ENCODE measurements at places on chromosomes 1 and 21.

DNA sequence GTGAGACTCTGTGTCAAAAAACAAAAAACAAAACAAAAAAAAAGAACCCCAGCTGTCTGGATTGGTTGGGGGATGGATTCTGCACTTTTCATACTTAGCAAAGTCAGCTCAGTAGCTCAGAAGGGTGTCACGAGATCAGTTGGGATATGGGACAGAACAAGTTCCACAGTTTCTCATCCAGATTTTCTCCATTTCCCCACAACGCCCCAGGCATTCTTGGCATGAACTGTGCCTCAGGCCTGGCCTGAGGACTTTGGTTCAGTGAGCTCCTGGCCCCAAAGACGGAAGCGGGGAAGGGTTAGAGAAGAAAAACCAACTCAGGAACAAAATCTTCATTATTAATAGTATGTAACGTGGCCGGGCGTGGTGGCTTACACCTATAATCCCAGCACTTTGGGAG is 1.9 kb downstream of the AKR7A2 start:
- no peak for DNase-seq

DNA sequence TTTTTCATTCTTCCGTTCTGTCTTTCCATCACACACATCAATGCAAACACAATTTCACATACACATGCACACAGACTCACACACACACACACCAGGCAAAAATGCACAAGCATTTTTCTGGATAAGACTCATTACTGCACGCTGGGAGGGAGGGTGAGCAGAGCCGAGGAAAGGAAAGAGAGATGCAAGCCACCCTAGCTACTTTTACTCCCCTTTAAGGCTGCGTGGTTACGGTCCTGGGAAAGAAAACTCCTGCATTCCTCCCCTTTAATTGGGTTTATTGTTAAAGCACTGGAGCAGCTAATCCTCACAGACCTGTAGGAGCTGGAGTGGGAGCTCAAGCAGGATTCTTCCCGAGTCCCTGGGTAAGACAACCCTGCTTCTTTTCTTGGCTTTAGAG is at the start of gene CAMK1G:
TSS of gene CAMK1G (plus strand) at position 307 of the 400 bp plus-strand sequence. CDS start 11,270 bp downstream, outside the sequence.
- no peak for DNase-seq

DNA sequence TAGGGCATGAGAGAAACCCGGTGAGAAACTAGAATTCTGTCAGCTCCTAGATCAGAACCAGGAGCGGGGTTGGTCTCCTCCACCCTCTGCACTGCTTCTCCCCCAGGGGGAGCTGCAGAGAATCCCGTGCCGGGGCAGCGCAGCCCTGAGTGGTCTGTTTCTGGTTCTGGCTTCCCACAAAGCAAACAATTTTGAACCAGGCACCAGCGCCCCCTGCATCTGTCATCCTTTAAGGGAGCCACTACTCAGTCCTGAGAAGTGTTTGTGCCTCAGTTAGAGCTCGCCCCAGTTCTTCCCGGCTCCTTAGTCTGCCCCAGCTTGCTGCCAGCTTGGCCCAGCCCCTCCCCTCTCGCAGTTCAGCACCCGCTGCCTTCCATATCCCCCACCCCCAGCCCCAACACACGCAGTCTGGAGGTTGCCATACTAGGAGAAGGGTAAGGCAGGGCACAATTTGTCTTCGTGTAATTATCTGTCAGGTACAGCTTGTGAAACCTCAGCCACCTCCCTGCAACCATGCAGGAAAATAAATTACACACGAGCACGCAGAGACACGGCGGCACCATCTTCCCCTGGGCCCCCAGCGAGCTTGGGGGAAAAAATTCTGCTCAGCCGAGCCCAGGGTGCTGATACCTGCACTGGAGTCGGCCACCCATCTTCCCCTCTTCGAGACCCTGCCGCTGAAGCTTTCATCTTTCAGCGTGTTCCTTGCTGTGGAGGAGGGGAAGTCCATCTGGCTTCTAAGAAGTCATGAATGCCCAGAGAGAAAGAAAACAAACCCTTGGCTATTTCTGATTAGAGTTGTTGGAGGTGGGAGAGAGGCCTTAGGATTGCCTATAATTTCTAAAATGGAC is 62.6 kb upstream of the CD1D start:
- DNase-seq = peak; percentile 31

DNA sequence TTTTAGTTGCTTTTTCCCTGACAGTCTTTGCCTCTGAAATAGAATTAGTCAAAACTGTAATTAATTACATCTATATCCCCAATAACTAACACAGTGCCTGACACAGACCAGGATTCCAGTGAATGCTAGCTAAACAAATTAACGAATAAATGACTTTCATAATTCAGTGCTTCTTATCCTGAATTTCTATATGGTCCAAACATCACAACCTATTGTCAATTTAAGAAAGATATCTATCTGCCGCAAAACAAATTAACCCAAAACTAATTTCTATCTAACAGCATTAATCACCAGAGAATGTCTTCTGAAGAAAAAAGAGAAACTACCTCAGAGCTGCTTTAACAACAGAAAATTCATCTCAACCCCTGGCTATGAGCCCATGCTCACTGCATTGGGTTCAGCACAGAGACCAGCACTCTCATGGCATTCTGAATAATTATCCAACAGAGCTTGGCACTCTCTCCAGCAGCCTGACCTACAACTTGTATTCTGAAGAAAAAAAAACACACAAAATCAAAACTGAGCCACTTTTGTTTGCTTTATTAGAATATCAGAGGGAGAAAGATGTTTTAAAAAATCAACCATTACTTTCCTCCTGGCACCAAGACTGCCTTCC is 547.3 kb upstream of the BEND5 start:
- DNase-seq = no peak

- no peak for DNase-seq
Observed at GRCh38 chr1:54748094-54748835, 16.1 kb downstream of the PARS2 start.

GRCh38 chr1:20630729-20631128 is 2.5 kb upstream of the PINK1 start:
- no peak for DNase-seq

DNA sequence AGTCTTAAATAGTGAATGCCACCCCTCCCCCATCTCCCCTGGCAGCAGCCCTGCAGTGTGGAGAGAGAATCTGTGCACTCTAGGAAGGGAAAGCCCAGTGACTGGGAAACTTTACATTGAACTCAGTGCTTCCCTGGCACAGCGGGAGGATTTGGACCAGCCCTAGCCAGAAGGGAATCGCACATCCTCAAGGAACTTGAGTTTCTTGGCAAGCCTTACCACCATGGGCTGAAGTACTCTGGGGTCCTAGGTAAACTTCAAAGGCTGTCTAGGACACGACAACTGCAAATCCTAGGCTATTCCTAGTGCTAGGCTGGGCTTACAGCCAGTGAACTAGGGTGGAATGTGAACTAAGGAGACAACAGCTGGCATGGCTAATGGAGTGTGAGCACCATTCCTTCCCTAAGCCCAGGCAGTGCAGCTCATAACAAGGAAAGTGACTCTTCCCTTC is 88.3 kb downstream of the COL24A1 start:
- DNase-seq = no peak

DNA sequence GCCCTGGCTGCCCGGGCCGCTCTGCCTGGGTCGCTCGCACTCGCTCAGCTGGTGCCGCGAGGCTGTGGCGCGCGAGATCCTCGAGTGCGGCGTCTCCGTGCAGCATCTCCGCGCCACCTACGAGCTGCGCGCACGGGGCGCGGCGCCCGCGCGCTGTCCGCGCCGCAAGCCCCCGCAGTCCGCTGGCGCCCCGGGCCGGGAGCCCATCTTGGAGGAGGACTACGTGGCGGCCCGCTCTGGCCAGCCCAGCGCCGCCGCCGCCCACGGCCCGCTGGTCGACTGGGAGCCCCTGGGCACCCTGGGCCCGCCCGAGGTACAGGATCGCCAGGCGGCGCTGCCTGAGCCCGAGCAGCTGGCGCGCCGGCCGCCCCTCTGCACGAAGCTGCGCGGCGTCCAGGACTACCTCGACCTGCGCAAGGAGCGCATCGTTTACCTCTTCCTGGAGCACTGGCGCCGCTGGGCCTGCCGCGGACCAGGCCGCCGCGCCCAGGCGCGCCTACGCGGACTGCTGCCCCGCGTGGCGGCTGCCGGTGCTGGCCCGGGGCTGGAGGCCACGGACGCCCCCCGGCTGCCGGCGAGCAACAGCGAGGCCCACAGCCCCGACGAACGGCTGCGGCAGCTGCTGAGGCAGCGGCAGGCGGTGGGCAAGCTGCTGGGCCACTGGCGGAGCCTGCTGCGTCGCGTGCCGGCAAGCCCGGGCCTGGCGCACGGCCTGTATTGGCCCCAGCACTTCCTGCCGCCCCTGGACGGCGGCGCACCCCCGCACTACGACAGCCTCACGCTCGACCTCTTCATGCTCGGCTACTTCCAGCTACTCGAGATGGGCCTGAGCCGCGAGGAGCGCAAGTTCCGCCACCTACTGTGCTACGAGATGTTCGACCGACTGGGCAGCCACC is 10.9 kb downstream of the TNFRSF25 start:
- no peak for DNase-seq

DNA sequence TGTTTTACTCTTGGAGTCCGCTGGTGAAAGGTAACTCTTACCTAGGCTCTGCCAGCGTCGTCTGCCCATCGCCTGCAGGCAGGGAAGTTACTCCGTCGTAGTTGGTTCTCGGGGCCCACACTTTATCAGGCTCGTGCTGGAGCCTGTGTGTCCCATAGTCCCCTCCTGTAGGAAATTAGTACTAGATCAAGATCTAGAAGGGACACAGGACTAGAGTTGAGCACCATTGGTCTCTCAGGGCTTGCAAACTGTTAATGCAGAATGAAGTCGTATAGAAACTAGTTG is 940 bp downstream of the SRRM1 start:
- DNase-seq = no peak

- no peak for DNase-seq
Observed at GRCh38 chr21:38833117-38833516, 27.4 kb downstream of the ETS2 start.

- DNase-seq = peak; percentile 95
Observed at GRCh38 chr1:21869620-21870121, 57.6 kb downstream of the LDLRAD2 start.

- DNase-seq = no peak
Observed at GRCh38 chr1:89523572-89524368, 859 bp upstream of the LRRC8B start.

- peak; percentile 50 for DNase-seq
Observed at GRCh38 chr1:33338440-33339211, 17.7 kb upstream of the A3GALT2 start.

DNA sequence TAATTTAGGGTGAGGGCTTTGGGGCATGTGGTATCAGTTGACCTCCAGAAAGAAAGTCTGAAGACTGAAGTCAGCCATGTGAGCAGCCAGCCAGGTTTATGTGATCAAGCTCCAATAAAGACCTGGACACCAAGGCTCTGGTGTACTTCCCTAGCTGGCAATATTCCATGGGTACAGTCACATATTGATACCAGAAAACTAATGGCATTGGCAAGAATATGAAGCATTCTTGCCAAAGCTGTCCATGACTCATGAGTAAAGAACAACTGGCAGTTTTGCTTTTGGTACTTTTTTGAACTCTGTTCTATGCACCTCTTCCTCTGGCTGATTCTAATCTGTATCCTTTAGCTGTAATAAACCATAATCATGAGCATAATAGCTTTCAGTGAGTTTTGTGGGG is 415.3 kb upstream of the CAMK1G start:
- no peak for DNase-seq

GRCh38 chr1:15245593-15246360 is 1.2 kb upstream of the FHAD1 start:
- peak; percentile 33 for DNase-seq

- no peak for DNase-seq
Observed at GRCh38 chr1:31503570-31503969, 72.7 kb upstream of the TINAGL1 start.

DNA sequence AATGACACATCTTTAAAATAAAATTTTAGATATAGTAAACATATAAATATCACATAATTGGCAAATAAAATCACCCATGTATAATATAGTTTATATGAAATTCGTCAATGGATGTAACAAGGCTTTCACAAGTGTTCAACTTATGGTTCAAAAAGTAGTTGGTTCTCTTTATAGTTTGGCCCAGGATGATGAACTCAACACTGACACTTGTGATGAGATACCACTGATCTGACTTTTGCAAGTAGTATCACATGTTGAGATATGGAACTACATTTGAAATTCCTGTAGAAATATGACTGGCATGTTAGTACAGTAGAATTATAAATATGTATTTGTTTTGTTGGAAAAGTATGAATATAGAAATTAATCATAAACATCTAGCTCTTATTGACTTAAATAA is 1.8 kb downstream of the TNNI3K start:
- no peak for DNase-seq

- DNase-seq = no peak
Observed at GRCh38 chr1:199007423-199007822, 368.6 kb downstream of the PTPRC start.

DNA sequence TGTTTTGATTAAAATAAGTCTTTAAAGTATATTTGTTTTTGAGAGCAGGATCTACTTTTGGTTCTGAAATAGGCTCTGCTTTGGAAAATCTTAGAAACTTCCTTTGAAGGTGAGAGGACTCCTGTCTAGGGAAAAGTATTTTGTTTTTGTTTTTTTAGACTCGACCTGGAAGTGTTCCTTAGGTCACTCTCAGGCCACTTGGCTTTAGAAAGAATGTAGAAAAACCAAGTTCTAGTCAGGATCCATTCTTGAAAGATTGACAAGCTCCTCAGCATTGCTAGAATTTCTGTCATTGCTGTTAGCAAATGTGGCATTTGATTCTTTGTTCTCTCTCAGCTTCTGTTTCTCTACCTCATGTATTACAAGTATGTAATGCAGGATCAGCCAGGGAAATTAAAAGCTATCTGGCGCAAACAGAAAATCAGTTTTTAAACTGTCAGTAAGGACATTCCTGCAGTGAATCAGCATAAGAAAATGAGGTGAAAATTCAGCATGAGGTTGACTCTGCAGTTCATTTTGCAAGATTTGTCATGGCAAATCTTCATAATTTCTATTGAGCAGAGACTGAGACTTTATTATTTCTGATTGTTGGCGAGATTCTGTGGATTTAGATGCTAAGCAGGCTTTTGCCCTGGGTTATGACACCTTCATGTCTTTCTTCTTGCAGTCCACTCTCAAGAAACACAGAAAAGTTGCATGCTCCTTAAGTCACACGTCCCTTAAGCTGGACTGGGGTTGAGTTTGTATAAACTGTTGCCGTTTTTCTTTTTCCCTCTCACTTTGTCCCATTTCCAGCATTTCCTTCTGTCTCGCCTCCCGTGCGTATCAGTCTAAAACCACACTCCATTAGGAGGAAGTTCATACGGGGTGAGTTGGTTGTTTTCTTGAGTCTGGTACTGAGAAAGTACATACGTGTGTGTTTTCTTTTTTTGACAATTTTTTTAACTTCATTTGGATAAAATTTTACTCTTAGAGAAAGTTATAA is 12.6 kb downstream of the NTPCR start:
- DNase-seq = no peak

DNA sequence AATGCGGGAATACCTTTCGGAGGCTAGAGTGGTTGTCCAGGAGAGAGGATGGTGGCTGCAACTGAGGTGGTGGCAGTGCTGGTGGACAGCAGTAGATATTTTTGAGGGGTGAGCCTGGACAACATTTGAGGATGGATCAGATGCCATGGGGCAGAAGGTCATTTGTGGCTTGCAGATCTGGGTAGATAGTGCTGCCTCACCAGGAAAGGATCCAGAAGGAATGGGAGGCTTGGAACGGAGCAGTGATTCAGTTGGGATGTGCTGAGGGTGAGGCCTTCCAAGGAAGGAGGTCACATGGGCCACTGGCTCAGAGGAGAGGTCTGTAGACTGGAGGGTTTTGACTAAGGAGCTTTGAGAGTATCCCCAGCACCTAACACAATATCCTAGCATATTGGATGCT is 110.8 kb upstream of the KAZN start:
- no peak for DNase-seq

GRCh38 chr1:12438349-12438924 is 179.6 kb downstream of the DHRS3 start:
- DNase-seq = no peak

- no peak for DNase-seq
Observed at GRCh38 chr1:190029441-190029840, 448.2 kb downstream of the BRINP3 start.

GRCh38 chr1:34108269-34108668 is 56.8 kb downstream of the CSMD2 start:
- no peak for DNase-seq
